Neural crest cell (in vitro differentiated cells): ENCODE measurements at places on chromosomes 2 and 18. TPM values are rescaled to one million over a fixed set of nuclear protein-coding genes. Genes with fewer than 3 reads are reported as not detected.

TUBB8B gene
- total RNA-seq = not detected in 2 replicates

TDRD15 gene
- not detected in 2 replicates for total RNA-seq

PROM2 gene
- 1.8 and 2.7 TPM in 2 replicates for total RNA-seq

ZNF521 gene
- 86.1 and 87.9 TPM in 2 replicates for total RNA-seq

ONECUT2 gene
- 8.2 and 10.8 TPM in 2 replicates for total RNA-seq

CBLN2 gene
- 0.55 and 0.58 TPM in 2 replicates for total RNA-seq

GRCh38 chr2:105827351-105828096 lies 82.8 kb downstream of the NCK2 start:
- no peaks in the 10 kb centered on the region for H3K27me3 ChIP-seq
- peaks cover 17% of the 10 kb centered on the region for H3K4me1 ChIP-seq
- H3K4me3 ChIP-seq = no peak overlapping the region
- H3K27ac ChIP-seq = no peak overlapping the region

DNA sequence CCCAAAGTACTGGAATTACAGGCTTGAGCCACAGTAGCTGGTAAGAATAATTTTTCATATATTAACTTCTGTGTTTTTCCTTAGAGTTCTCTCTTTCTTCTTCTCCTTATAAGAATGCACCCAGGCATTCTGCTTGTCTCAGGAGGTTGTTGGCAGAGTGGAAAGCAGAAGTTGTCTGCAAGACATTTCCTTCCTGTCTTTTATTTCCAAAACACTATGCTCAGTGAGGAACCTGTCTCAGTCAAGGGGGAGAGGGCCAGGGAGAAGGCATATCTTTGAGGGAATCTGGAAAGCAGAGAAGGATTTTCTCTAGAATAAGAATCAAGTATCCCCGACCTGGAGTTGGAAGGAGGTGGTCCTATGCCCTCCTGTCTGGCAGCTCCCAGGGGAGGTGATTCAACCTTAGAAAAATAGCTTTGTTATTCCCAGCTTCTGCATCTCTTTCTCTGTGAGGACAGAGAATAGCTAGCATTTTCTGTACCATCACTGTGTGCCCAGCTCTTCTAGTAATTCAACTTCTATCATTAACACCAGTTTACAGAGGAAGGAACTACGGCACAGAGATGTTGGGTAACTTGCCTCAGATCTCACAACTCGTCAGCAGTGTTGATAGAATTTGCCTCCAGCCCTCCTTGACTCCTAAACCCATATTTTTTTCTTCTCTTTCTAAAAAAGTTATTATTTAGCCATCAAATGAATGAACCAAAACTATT lies 3.8 kb upstream of the LPIN2 start:
- no peak overlapping the region for H3K27ac ChIP-seq
- H3K27me3 ChIP-seq = no peaks in the 10 kb centered on the region
- peaks cover 24% of the 10 kb centered on the region for H3K4me1 ChIP-seq
- no peaks in the 10 kb centered on the region for H3K36me3 ChIP-seq

DNA sequence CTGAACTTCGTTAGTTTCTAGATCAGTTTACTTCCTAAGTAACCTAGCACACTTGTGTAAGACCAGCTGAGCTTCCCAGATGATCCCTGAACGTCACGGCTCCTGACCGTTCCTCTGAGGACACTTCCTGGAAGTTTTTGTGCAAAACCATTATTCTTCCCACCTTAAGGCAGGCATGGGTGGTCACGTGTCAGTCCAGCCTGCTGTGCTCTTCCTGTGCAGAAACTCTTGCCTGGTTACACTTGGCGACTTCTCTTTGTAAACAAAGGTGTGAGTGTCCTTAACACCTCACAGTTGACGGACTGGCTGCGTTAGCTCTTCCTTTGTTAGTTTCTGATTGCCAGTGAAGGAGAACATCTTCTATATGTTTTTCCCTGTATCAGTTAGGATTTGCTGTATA lies 118.3 kb downstream of the SH3RF3 start:
- H3K27me3 ChIP-seq = no peaks in the 10 kb centered on the region
- no peaks in the 10 kb centered on the region for H3K36me3 ChIP-seq
- H3K4me1 ChIP-seq = no peaks in the 10 kb centered on the region
- H3K27ac ChIP-seq = peak overlapping the region; percentile 85
- DNase-seq = no peak

- no peak overlapping the region for H3K27ac ChIP-seq
- DNase-seq = no peak
- no peaks in the 10 kb centered on the region for H3K36me3 ChIP-seq
- H3K4me3 ChIP-seq = no peak overlapping the region
- no peaks in the 10 kb centered on the region for H3K4me1 ChIP-seq
Measured at GRCh38 chr2:99067871-99068625, 73.5 kb upstream of the C2orf15 start.

- H3K27ac ChIP-seq = no peak overlapping the region
- peaks cover 14% of the 10 kb centered on the region for H3K27me3 ChIP-seq
- no peaks in the 10 kb centered on the region for H3K4me1 ChIP-seq
- H3K36me3 ChIP-seq = no peaks in the 10 kb centered on the region
- H3K4me3 ChIP-seq = no peak overlapping the region
- DNase-seq = no peak
Measured at GRCh38 chr2:240708457-240708856, 16.8 kb downstream of the AQP12A start.

- no peaks in the 10 kb centered on the region for H3K36me3 ChIP-seq
- H3K4me1 ChIP-seq = no peaks in the 10 kb centered on the region
- no peak for DNase-seq
- H3K27me3 ChIP-seq = no peaks in the 10 kb centered on the region
Measured at GRCh38 chr2:62654876-62655359, 50.6 kb upstream of the EHBP1 start.

DNA sequence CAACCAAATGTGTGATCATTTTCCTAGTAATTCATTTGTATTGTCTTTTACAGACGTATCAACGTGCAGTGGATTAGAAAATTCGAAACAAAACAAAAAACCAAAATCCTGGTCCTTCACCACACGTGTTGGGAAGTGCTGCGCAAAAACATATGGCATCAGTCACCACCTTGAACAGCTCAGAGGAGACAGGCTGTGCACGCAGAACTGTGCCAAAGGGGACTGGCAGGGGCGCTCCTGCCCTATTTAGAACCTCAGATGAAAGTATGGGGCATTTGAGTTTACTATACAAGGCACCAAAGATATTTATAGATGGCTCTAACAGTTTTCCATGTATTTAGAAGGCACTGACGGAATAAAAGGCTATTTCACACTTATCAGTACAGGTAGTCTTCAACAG lies 42.3 kb downstream of the NOL10 start:
- no peak for DNase-seq
- H3K27me3 ChIP-seq = no peaks in the 10 kb centered on the region
- H3K4me1 ChIP-seq = no peaks in the 10 kb centered on the region

GRCh38 chr18:54148678-54149077 lies 75.8 kb downstream of the MBD2 start:
- no peak for DNase-seq
- H3K36me3 ChIP-seq = peaks cover 11% of the 10 kb centered on the region
- H3K4me1 ChIP-seq = peaks cover 9% of the 10 kb centered on the region
- H3K4me3 ChIP-seq = no peak overlapping the region
- no peak overlapping the region for H3K27ac ChIP-seq
- H3K27me3 ChIP-seq = no peaks in the 10 kb centered on the region

DNA sequence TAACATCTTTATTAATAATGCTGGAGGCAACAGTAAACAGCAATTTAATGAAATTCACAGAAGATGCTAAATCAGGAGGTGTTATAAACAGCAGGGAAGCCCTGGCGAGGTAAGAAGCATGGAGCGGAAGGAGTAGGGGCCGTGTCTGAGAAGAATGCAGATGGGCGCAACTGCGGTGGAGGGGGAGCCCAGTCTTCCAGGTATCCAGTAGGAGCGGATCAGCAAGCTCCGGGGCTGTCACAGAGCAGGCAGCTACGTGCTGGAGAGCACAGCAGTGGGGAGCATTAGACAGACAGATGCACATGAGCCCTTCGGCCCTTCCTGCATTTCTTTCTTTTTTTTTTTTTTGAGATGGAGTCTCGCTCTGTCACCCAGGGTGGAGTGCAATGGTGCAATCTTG lies 82.3 kb downstream of the SH3RF3 start:
- H3K4me3 ChIP-seq = no peak overlapping the region
- no peaks in the 10 kb centered on the region for H3K36me3 ChIP-seq
- peaks cover 4% of the 10 kb centered on the region for H3K27me3 ChIP-seq
